NCI-H524 (cell line): ENCODE measurements at places on chromosomes 1 and 21.

DNA sequence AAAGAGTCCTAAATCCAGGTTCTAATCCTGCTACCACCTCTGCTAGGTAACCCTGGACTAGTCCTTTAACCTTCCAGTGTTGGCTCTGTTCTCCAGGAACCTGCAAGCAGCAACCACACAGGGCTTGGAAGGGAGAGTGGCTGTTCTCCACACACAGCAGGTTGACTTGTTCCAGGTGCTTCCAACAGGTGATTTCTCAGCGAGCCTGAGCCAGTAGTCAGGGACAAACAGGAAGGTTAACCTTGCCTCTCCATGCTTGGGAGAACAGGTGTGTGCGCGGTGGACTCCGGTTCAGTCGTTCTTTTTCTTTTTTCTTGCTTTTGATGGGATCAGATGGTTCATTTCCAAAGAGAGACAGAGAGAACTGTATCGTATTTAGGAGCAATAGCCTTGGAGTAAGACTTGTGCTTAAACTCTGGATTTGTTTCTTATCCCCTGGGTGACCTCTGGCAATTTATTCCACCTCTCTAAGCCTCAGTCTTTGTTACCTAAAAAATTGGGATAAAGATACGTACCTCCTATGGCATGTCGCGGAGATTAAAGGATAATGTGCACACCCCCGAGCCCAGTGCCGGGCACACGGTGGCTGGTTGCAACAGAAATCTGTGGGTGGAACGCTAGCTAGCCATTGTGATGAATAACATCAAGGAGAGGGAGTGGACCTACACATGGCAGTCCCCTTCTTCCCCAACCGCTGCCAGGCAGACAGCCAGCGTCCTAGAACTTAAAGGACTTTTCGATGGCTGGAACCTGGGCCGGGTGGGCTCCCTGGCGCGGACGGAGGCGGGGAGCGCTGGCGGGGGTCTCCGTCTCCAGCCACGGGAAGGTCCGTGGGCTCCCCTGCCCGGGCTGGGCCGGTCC, 583 bp upstream of the CACHD1 start:
- no peak for DNase-seq

DNA sequence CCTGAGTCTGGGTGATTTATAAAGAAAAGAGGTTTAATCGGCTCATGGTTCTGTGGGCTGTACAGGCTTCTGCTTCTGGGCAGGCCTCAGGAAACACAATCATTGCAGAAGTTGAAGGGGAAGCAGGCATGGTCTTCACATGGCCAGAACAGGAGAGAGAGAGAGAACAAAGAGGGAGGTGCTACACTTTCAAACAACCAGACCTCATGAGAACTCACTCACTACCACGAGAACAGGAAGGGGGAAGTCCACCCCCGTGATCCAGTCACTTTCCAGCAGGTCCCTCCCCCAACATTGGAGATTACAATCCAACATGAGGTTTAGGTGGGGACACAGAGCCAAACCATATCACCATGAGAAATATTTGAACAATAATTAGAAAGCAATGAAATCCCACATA, 222.9 kb downstream of the FAM72C start:
- no peak for DNase-seq

- no peak for DNase-seq
Observed at GRCh38 chr21:35811191-35811806, 249.0 kb downstream of the SETD4 start.

DNA sequence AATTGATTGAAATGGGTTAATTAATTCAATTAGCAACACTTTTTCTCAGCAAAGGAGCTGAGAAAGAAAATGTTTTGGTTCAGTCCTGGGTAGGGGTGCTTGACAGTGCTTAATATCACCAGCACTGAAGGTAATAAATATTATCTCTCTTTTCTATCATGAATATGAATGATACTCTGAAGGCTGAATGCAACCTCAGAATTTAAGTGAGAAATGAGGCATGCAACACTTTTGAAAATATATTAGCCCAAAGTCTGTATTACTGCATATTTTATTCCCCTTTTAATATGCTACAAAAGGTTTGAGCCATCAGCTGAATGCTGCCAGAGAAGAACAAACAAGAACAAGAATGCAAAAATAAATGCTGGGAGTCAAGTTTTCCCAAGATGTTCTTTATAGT, 52.0 kb upstream of the SAMSN1 start:
- DNase-seq, result no peak

GRCh38 chr1:229480495-229480894, 27.6 kb downstream of the NUP133 start:
- DNase-seq, result no peak

GRCh38 chr21:43361493-43362296, 65.2 kb downstream of the SIK1 start:
- no peak for DNase-seq

DNA sequence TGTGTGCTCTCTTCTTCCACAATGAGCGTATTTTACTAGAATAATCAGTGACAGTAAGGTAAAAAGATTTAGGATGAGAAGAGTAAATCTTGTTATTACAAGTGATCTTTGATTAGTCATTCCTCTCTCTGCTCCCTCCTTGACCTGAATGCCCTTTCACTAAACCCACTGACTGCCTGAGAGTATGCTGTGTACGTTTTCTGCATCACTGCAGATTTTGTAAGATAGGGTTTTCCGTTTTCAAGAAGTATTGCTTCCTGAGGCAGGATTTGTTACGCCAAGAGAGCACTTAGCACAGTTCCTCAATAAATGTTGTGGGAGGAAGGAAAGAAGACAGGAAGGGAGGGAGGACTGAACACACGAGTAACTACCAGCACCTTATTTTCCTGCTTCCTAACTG, 7.7 kb upstream of the LAMB3 start:
- no peak for DNase-seq

DNA sequence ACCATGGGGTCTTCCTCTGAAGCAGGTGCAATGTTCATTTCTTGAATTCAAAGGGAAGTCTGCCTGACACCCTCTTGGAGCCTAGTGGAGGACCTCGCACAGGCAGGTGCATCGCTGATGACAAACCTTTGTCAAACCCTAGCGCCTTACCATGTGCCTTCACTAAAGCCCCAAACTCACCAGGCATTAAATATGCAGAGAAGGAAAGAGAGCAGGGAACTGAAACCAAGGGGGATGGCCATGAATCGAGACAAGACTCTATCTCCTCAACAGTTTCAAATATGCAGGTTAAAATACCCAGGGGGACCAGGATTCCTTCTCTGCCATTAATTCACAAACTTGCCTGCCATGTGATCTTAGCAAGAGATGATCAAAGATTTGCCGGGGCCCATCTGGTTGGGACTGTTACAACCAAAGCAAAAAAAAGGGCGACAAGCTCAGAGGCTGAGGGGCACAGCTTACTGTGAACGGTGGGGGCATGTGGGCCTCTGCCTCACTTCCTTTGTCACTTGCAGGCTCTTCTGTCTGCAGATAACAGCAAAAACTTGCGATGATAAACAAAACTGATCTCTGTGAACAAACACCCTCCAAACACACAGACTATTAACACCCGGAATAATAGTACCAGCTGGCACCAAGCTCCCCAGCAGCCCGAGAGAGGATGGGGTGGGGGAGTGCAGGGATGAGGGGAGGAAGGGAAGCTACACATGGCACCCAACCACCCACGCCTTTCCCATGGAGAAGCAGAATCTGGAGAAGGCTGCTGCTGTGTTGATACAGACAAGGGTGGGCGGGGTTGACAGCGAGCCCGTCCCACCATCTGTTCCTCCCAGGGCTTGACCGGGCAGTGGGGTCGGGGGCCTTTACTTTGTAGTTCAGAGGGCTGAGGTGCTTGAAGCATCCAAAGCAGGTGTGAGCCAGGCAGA, 33.9 kb downstream of the TMEM63A start:
- DNase-seq, result peak; percentile 63

DNA sequence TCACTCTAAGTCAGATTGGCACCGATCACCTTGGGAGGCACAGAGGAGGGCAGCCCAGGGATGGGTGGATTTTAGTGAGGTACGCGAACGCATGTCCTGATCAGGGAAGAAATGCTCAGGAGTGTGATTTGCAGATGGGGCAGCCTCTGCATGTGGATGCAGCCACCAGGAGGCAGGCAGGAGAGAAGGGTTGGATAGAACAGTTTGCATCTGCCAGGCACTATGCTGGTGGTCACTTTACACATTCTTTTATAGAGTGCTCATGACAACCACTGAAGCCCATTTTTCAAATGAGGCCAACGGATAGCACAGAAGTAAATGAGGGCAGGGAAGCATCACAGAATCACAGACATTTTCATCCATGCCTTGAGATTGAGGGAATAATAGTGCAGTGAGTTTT, 5.7 kb downstream of the LAMB3 start:
- DNase-seq, result no peak

DNA sequence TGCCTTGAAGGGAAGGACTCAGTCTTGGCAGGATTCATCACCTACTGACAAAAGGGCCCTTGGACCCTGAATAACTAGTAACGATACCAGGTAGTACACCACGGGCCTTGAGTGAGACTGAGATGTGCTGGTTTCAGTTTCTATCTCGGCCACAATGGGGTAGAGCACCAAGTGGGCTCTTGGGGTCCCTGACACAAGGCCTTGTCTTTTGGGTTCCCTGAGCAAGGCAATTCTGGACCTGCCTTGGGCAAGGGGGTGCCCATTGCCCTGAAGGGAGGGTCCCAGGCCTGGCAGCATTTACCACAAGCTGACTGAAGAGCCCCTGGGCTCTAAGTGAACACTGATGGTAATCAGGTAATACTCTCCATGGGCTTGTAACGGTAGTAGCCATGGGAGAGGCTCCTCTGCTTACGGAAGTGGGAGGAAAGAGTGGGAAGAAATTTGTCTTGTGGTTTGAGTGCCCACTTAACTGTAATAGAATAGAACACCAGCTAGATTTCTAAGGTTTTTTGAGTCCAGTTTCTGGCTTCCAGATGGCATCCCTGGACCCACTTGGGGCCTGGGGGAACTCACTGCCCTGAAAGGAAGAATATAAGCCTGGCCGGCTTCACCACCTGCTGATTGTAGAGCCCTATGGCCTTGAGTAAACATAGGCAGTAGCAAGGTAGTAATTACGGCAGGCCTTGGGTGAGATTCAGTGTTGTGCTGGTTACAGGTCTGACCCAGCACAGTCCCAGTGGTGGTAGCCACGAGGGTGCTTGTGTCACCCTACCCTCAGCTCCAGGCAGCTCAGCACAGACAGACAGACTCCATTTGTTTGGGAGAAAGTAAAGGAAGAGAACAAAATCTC, 58.5 kb downstream of the WDR4 start:
- no peak for DNase-seq

GRCh38 chr21:45317398-45318145, 29.9 kb upstream of the POFUT2 start:
- no peak for DNase-seq

- DNase-seq, result no peak
Observed at GRCh38 chr1:70979881-70980280, 67.7 kb downstream of the PTGER3 start.
